ENCODE measurements at places on chromosomes 11 and 22.

DNA sequence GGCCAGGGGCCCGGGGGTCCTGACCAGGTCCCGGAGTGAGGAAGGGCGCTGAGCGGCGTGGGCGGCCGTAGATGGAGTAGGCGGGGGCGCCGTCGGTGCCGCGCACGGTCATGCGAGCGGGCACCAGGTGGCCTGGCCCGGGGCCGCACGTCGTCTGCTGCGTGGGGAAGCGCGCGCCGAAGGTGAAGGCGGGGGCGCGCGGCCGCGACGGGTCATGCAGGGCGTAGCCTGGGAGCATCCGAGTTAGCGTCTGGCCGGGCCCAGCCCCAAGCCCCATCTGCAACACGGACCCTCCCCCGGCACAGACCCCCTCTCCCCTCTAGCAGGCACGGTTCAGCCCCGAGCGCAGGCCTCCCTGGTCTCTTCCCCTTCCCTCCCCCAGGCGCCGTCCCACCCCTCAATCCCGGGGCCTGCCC is 1.7 kb upstream of the TYMP start:
- DNase-seq, result peak; percentile 75

DNA sequence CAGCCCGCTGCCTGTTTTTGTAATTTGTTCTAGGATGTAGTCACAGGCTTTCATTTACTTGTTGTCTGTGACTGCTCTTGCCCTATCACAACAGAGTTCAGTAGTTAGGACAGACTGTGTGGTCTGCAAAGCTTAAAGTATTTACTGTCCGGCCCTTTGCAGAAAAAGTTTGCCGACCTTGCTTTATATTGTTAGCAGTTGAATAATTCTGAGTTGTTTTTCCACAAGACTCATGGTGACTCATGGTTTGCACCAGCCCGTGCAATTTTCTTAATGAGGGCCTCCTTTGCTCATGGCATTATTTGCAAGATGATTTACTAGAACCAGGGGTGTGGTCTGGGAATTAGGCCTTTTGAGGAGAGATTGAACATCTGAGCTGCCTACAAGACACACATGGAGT is 110.6 kb downstream of the SCN3B start:
- no peak for DNase-seq

DNA sequence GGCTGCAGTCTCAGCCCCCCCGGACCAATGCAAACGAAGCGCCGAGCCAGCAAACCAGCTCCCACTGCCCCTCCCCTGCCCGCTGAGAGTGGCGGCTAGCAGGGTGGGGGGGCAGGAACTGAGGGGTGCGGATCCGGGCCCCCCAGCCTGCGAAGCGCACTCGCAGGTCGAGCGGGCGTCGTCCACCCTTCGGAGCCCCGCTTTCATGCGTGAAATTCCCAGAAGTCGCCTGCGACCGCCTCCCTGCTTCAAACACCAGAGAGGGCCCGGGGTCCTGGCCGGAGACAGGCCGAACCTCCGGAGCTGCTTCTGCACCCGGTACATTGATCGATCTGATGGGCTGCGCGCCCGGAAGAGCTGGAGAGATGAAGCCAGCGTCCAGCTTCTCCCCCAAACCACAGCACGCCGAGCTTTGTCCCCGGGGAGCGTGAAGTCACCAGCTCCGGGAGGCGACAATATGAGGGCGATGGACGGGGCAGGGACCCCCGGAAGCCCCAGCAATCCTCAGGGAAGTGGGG is 646 bp upstream of the PATZ1 start:
- peak; percentile 28 for DNase-seq

- DNase-seq, result no peak
Observed at GRCh38 chr11:45043755-45044475, 93.2 kb upstream of the TP53I11 start.

- DNase-seq, result no peak
Observed at GRCh38 chr22:44928136-44928463, 81.7 kb downstream of the PHF21B start.

- no peak for DNase-seq
Observed at GRCh38 chr11:108302121-108302785, 79.4 kb downstream of the ATM start.

DNA sequence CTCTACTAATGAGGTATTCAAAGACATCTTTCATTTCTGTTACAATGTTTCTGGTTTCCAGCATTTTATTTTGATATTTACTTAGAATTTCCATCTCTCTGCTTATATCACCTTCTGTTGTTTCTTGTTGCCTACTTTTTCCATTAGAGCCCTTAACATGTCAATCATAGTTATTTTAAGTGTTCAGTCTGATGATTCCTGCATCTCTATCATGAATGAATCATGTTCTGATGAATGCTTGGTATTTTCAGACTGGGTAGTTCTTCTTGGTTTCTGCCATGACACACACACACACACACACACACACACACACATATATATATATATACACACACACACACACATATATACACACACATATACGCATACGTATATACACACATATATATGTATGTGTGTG is 486.4 kb upstream of the ISX start:
- no peak for DNase-seq

Data from activated T-helper 1 cell treated with anti-CD3 and anti-CD28 coated beads, Interleukin-12 subunit alpha, Interleukin-12 subunit beta, Interleukin-2, Interleukin-4 antibody, amounts not matched to agents 30 ng/mL and 10 ng/mL and 1 ng/mL, durations not matched to agents 14 hours and 24 hours and 36 hours (primary cell).